Myocyte (in vitro differentiated cells): ENCODE measurements at places on chromosomes 16 and 17. TPM values are rescaled to one million over a fixed set of nuclear protein-coding genes. Genes with fewer than 3 reads are reported as not detected.

Gene C16orf46
- 1.0 and 1.9 TPM in 2 replicates for total RNA-seq

Gene WFIKKN2
- 0.26 and 0.43 TPM in 2 replicates for total RNA-seq

Gene SP6
- total RNA-seq = 0.05 and 0.16 TPM in 2 replicates

Gene ORC6
- total RNA-seq = 2.4 and 5.6 TPM in 2 replicates

Gene CTRB1
- 3.4 and 4.5 TPM in 2 replicates for total RNA-seq

Gene TOM1L1
- total RNA-seq = 29.1 and 36.5 TPM in 2 replicates

Gene NME3
- 51.2 and 61.2 TPM in 2 replicates for total RNA-seq

Gene DNAI2
- not detected in 2 replicates for total RNA-seq

Gene OR1A1
- not detected in 2 replicates for total RNA-seq

Gene GLIS2
- 3.3 and 4.5 TPM in 2 replicates for total RNA-seq

Gene CBFA2T3
- total RNA-seq = 0.72 and 1.7 TPM in 2 replicates

Gene TMEM204
- 0.45 TPM in 1 of 2 replicates, not detected in the other for total RNA-seq

Gene MTSS2
- 170 and 234 TPM in 2 replicates for total RNA-seq

Gene SLFN14
- total RNA-seq = not detected in 2 replicates

Gene KRTAP9-2
- total RNA-seq = not detected in 2 replicates

Gene PCTP
- total RNA-seq = 9.1 and 11.6 TPM in 2 replicates

Gene HBA2
- not detected in 2 replicates for total RNA-seq
